RPMI7951 (cell line): ENCODE measurements at places on chromosomes 1 and 21. TPM values are rescaled to one million over a fixed set of nuclear protein-coding genes. Genes with fewer than 3 reads are reported as not detected.

- DNase-seq, result no peak
Observed at GRCh38 chr1:117817629-117818028, 111.8 kb downstream of the GDAP2 start.

DNA sequence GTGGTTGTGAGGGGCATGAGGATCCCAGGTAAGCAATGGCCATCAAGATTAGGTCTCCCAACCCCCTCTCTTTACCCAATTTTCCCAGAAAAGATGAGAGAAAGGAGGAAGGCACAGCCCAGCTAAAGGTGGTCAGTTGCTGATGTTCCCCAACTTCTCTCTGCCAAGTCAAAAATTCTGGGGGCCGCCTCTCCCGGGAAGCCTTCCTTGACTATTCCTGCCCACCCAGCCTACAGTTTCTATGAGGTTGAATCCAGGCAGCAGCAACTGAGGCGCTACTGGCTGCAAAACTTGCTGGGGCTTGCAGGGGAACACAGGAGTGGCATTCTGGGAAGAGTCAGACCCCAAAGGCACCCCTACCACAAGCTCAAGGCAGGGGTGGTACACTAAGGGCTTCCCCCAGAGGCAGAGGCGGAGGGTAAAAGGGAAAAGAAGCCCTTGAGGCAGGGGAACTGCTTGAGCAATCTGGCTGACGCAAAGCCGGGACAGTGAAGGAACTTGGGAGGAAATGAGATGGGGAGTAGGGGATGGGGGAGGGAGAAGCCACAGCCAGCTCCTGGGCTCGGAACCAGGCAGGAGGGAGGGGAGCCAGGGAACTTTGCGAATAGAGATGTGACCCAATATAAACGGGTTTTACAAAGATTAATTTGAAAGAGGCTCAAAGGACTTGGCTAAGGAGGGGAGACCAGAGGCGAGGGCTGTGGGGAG, 31.2 kb downstream of the SDC3 start:
- DNase-seq, result no peak

GRCh38 chr1:111370871-111371270, 56.7 kb downstream of the OVGP1 start:
- DNase-seq, result no peak

- no peak for DNase-seq
Observed at GRCh38 chr1:225724251-225724650, 53.4 kb upstream of the SRP9 start.

DNA sequence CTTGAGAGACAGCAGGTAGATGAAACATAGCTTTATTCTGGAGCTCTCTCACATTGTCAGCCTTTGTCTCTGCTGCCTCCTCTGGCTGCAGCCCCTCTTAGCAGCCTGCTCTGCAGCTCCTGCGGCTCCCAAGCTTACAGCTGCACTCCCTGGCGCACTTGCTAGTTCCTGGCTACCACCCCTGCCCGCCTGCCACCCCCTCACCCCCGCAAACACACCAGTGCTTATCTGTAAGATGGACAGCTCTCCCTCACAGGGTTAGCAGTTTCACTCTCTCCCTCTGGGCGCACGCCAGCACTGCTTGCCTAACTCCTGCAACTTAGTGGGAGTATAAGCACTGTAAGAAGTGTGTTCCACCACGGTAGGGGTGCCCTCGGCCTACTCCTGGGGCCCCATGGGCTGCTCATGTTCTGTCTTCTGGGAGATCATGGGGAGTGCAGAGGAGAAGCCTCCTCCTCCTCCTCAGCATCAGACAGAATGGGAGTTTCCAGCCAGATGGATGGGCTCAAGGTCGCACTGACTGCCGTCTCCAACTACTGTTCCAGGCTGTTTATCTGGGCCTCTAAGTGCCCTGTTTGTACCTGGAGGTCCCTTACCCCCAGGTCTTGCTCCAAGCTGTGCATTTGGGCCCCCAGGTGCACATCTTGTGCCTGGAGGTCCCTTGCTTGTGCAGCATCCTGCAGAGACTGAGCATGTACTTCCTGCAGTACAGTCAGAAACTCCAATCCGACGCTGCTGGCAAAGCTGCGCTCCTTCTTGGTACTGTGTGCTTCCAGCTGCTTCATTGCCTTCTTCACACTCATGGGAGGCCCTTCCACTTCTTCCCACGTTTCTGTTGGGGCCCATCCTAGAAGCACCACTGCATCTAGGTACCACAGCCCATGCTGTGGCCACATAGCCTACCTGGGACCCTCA, 1388.1 kb downstream of the AMY1C start:
- no peak for DNase-seq

DNA sequence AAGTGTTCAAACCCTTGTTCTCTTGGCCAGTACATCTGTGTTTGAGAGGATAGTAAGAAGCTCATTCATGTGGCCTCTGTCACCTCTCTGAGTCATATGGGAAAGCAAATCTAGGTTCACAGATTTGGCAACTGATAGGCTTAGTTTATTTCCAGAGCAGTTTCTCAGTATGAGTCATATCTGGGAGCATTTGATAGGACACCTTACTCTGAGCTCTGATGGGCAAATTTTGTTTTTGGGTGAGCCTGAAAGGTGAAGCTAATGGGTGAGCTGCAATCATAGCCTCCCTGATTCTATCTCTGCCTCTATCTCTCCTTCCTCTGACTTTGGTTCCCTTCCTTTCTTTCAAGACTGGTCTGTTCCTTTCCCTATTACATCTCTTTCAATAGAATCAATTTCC, 134.4 kb downstream of the S1PR1 start:
- peak; percentile 88 for DNase-seq

GRCh38 chr1:101713760-101714159, 283.0 kb downstream of the OLFM3 start:
- DNase-seq, result no peak

The ILDR2 gene
- total RNA-seq, result 4.6 and 6.4 TPM in 2 replicates

The CD164L2 gene
- not detected in 2 replicates for total RNA-seq

The TRNP1 gene
- total RNA-seq, result 4.2 and 4.6 TPM in 2 replicates

The OR2T35 gene
- total RNA-seq, result not detected in 2 replicates
